Stimulated activated CD4-positive, alpha-beta T cell treated with anti-CD3 and anti-CD28 coated beads, Interleukin-1b, Interleukin-23, amount 100 ng/mL, for 24 hours (primary cell): ENCODE measurements at places on chromosomes 1 and 21.

DNA sequence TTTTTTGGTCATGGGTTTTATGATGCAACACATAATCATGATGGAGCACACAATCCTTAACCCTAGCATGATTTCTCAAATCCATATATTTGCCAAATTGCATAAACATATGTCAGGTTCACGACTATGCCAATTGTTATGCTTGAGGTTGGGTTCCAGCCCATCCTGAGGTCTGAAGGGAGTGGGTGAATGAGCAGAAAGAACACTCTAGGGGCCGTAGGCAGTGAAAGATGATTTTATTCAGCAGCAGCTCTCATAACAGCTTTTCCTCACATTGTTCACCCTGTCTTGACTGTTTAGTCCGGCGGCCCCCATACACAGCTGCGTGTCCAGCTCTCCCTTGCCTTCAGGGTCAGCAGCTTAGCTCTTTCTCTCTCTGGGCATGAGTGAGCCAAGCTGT lies 627.7 kb downstream of the PLA2G4A start:
- DNase-seq: no peak

DNA sequence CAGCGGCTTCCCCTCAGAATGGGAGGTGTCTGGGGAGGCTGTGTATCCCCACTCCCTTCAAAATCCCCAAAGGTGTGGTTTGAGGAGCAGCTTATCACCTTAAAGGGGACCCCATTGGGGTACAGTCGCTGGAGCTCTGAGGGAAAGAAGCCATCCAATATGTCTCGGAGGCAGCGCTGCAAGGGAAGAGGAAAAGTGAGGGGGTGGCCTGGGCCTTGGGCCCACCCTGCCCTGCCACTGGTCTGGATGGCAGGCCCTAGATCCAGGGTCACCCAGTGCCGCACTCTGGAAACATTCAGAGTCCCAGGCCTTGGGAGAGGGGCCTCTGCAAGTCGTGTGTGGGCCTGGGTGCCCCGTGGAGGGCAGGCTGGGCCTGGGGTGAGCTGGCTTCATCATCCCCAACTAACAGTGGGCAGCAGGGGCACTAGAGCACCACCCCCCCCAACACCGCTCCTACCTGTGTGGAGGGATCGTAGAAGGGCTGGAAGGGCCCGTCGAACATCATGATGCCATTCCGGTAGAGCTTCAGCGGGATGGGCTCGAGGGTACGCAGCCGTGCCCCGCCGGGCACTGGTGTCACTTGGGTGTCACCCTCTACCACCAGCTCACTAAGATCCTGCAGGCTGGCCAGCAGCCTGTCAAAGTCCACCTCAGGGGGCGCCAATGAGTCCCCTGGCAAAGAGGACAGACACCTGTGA lies 5.6 kb downstream of the SH3BGRL3 start:
- no peak for DNase-seq

- peak; percentile 24 for DNase-seq
Observed at GRCh38 chr1:29259802-29260441, 23.6 kb downstream of the PTPRU start.

GRCh38 chr1:245493029-245493428 lies 338.2 kb downstream of the KIF26B start:
- DNase-seq: no peak

- DNase-seq: peak; percentile 11
Observed at GRCh38 chr1:94045465-94046056, 75.4 kb downstream of the ABCA4 start.
